ENCODE measurements at places on chromosomes 7 and 10. TPM values are rescaled to one million over a fixed set of nuclear protein-coding genes. Genes with fewer than 3 reads are reported as not detected.

The CEP55 gene
- total RNA-seq: 2.0 TPM

The HYAL4 gene
- under 0.01 TPM for total RNA-seq

The BLNK gene
- total RNA-seq: 9.2 TPM

The LIPK gene
- 0.13 TPM for total RNA-seq

The NACAD gene
- 0.13 TPM for total RNA-seq

The CD36 gene
- 1.3 TPM for total RNA-seq

The FFAR4 gene
- not detected for total RNA-seq

The GPR85 gene
- total RNA-seq: 0.77 TPM

The ZNF853 gene
- total RNA-seq: 0.53 TPM

The C10orf95 gene
- total RNA-seq: 2.9 TPM

The STAMBPL1 gene
- total RNA-seq: 2.6 TPM

The OPN1SW gene
- not detected for total RNA-seq

The HDAC9 gene
- 12.1 TPM for total RNA-seq

The PFKP gene
- total RNA-seq: 196 TPM

The HERC4 gene
- total RNA-seq: 34.6 TPM

The PAPOLB gene
- under 0.01 TPM for total RNA-seq

The H2BK1 gene
- not detected for total RNA-seq

The TNPO3 gene
- 75.1 TPM for total RNA-seq

The KIF11 gene
- 1.3 TPM for total RNA-seq

The SPDYE16 gene
- total RNA-seq: not detected

The GPR26 gene
- total RNA-seq: not detected

The HSPA12A gene
- total RNA-seq: 1.4 TPM

The NODAL gene
- not detected for total RNA-seq

The PRSS37 gene
- total RNA-seq: not detected

The GSTK1 gene
- total RNA-seq: 60.6 TPM

The AGAP9 gene
- 3.7 TPM for total RNA-seq

The SORCS1 gene
- total RNA-seq: not detected

The PIK3AP1 gene
- total RNA-seq: 2.1 TPM

The INMT gene
- total RNA-seq: 0.13 TPM

The CYP2C19 gene
- 0.26 TPM for total RNA-seq

The SLC16A9 gene
- total RNA-seq: 7.8 TPM

The PRLHR gene
- total RNA-seq: not detected

The SSMEM1 gene
- total RNA-seq: not detected

The NEURL1 gene
- total RNA-seq: 1.1 TPM

The UNCX gene
- not detected for total RNA-seq

The GIMAP7 gene
- total RNA-seq: not detected
